IMR-90 (cell line): ENCODE measurements at places on chromosomes 1 and 21. TPM values are rescaled to one million over a fixed set of nuclear protein-coding genes. Genes with fewer than 3 reads are reported as not detected.
A peak's percentile ranks its signal among the peaks of the same experiment; 100 is the strongest.

- no peak overlapping the region for H3K27ac ChIP-seq
- no peak overlapping the region for H3K4me3 ChIP-seq
- no peaks in the 10 kb centered on the region for H3K4me1 ChIP-seq
Measured at GRCh38 chr1:44460107-44460882, 55.2 kb downstream of the RNF220 start.

- H3K27ac ChIP-seq: no peak overlapping the region
- peaks cover 23% of the 10 kb centered on the region for H3K27me3 ChIP-seq
- no peaks in the 10 kb centered on the region for H3K36me3 ChIP-seq
- H3K4me3 ChIP-seq: no peak overlapping the region
- H3K4me1 ChIP-seq: no peaks in the 10 kb centered on the region
- DNase-seq: no peak
Measured at GRCh38 chr21:32949701-32950100, 76.0 kb upstream of the OLIG2 start.

GRCh38 chr1:2816786-2817185 lies 15.3 kb upstream of the TTC34 start:
- no peaks in the 10 kb centered on the region for H3K36me3 ChIP-seq
- no peak overlapping the region for H3K4me3 ChIP-seq
- no peaks in the 10 kb centered on the region for H3K4me1 ChIP-seq
- DNase-seq: no peak
- no peaks in the 10 kb centered on the region for H3K27me3 ChIP-seq

DNA sequence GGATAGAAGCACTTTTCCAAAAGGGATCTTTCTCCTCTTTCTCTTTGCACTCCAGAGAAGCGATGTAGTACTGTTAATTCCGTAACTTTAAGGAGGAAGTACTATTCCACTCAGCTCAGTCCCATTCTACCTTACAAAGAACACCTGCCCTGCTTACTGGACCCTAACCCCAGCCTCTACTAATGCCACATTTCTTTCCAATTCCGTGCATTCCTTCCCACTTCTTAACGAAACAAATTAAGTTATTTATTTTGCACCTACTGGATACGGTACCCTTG lies 511 bp downstream of the NDC1 start:
- H3K4me1 ChIP-seq: peaks cover 7% of the 10 kb centered on the region
- H3K27ac ChIP-seq: peak overlapping the region; percentile 98
- no peak for DNase-seq
- H3K4me3 ChIP-seq: peak overlapping the region; percentile 98
- no peaks in the 10 kb centered on the region for H3K27me3 ChIP-seq
- H3K36me3 ChIP-seq: no peaks in the 10 kb centered on the region

- H3K4me1 ChIP-seq: peaks cover 9% of the 10 kb centered on the region
- H3K4me3 ChIP-seq: no peak overlapping the region
- H3K27me3 ChIP-seq: no peaks in the 10 kb centered on the region
Measured at GRCh38 chr1:231020816-231021215, 19.2 kb downstream of the FAM89A start.

DNA sequence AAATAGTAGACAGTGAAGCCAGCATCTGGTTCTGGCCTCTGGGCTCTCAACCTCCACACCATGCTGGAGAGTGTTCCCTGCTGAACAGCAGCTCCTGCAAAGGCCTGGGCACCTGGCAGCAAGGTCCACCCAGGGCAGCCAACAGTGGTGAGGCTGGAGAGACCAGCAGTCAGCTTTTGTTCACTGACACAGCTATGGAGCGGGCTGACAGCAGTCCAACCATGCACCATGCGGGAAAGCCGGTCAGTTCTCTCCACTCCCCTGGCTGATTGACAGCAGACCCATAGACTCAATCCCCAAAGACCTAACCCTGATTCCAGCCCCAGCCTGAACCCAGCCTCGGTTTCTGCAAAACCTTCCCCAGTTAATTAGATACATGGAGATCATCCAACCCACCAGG lies 49.0 kb downstream of the KLHDC7A start:
- no peaks in the 10 kb centered on the region for H3K36me3 ChIP-seq
- no peaks in the 10 kb centered on the region for H3K4me1 ChIP-seq
- no peak overlapping the region for H3K27ac ChIP-seq

The ZNF683 gene
- not detected in 2 replicates for total RNA-seq

- DNase-seq: no peak
- no peaks in the 10 kb centered on the region for H3K36me3 ChIP-seq
- H3K4me1 ChIP-seq: no peaks in the 10 kb centered on the region
- H3K4me3 ChIP-seq: no peak overlapping the region
- H3K27ac ChIP-seq: no peak overlapping the region
Measured at GRCh38 chr1:209758400-209758799, 2.5 kb downstream of the TRAF3IP3 start.

GRCh38 chr1:213295860-213296259 lies 244.8 kb downstream of the RPS6KC1 start:
- H3K4me3 ChIP-seq: no peak overlapping the region
- H3K27ac ChIP-seq: no peak overlapping the region
- H3K4me1 ChIP-seq: no peaks in the 10 kb centered on the region
- no peaks in the 10 kb centered on the region for H3K27me3 ChIP-seq
- no peaks in the 10 kb centered on the region for H3K36me3 ChIP-seq

GRCh38 chr1:19648689-19649088 lies 4.6 kb downstream of the NBL1 start:
- H3K4me3 ChIP-seq: no peak overlapping the region
- DNase-seq: no peak
- no peaks in the 10 kb centered on the region for H3K27me3 ChIP-seq

The PIGR gene
- not detected in 2 replicates for total RNA-seq

The KIF26B gene
- 0.54 and 0.83 TPM in 2 replicates for total RNA-seq

DNA sequence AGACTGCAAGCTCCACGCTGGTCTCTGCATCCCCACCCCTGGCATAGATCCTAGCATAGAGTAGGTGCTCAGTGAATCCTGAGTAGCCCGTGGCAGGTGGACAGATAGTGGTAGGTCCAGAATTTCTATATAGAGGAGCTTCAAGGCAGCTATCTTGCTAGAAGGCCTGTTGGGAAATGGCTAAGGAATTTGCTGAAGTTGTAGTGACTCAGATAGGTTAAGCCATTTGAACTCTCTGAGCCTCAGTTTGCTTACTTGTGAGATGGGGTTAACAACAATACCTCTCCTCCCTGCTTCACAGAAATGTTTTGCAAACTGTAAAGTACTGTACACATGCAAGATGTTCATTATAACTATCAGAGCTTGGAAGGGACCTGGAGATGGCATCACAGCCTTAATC lies 23.4 kb upstream of the EPHB2 start:
- H3K27ac ChIP-seq: no peak overlapping the region
- peaks cover 10% of the 10 kb centered on the region for H3K4me1 ChIP-seq
- no peaks in the 10 kb centered on the region for H3K36me3 ChIP-seq
- H3K4me3 ChIP-seq: no peak overlapping the region
- peaks cover 10% of the 10 kb centered on the region; the same call in 1 of the 2 replicates for H3K27me3 ChIP-seq

DNA sequence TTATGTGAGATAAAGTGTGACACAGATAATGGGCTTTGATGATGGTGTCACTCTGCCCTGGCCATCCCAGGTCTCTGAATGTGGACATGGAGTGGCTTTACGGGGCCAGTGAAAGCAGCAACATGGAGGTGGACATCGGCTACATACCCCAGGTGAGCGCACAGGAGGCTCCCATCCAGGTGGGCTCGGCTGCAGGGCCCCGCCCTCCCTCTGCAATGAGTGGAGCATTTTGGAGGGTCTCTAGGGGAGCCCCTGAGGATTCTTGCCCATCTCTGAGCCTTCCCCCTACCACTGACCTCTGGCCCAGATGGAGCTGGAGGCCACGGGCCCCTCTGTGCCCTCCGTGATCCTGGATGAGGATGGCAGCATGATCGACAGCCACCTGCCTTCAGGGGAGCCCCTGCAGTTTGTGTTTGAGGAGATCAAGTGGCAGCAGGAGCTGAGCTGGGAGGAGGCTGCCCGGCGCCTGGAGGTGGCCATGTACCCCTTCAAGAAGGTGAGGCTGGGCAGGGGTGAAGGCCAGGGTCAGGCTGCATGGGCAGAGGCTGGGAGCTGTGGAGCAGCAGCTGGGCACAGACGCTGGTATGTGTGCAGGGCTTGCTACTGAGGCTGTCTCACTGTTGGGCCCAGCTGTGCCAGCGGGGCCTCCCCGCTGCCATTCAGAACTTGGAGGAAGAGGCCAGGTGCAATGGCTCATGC lies 8.2 kb upstream of the MTFR1L start:
- H3K4me1 ChIP-seq: no peaks in the 10 kb centered on the region; the same call in 1 of the 2 replicates
- H3K27me3 ChIP-seq: no peaks in the 10 kb centered on the region
- DNase-seq: no peak
- peaks cover 60% of the 10 kb centered on the region for H3K36me3 ChIP-seq

DNA sequence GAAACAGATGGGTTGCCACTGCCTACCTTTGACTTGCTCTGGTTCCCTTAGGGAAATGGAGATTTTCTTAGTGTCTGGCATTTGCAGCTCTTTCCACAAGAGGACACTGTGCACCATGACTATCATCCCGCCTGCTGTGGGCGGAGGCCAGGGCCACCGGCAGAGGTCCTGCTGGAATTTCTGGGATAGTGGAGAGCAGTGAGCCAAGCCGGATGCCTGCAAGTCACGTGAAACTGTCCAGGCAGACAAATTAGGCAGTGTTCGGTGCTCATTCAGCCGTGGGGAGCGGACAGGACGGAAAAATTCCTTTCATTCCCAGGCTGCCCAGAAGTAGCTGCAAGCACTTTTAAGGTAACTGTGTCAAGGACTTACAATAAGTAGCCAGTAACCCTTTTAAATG lies 43.4 kb downstream of the IGSF5 start:
- H3K27ac ChIP-seq: no peak overlapping the region
- no peaks in the 10 kb centered on the region for H3K4me1 ChIP-seq
- H3K36me3 ChIP-seq: no peaks in the 10 kb centered on the region
- peak; percentile 12 for DNase-seq

DNA sequence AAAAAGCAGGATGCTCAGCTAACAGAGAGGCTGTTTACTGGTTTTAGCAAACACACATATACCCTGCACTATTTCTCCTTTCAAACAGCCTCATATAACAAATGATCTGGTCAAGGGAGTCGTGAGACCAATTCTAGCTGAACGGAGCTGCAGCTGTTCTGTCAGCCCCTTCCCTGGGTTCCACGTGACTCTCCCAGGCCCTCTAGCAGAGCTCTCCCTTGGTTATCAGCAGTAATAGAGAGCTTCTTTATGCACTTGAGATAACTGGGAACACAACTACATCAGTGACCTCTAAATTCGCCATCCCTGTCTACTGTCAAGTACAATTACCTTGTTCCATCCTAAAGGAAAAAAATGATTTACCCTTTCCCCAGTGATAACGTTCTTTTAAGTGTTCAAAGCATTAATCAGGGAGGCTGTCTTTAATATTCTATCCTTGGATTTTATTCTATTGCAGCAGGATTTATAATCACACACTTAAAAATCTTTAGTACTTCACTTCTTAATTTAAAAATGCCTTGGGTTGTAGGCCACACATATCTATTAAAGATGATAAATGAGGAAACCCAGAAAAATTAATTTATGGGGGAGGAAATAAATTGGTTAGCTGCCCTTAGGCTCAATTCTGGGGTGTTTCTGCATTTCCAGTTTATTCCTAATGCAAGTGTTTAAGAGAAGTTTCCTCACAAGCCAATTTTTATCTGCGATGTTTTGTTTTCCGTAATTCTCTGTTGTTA lies 28.2 kb downstream of the PTGER3 start:
- no peak overlapping the region for H3K27ac ChIP-seq
- H3K27me3 ChIP-seq: no peaks in the 10 kb centered on the region
- H3K4me1 ChIP-seq: no peaks in the 10 kb centered on the region
- H3K4me3 ChIP-seq: no peak overlapping the region
- no peaks in the 10 kb centered on the region for H3K36me3 ChIP-seq

The NTRK1 gene
- not detected in 2 replicates for total RNA-seq

The KCNK2 gene
- total RNA-seq: 86.9 TPM in 2 replicates

GRCh38 chr1:103561643-103562395 lies 9.6 kb upstream of the AMY2B start:
- H3K4me3 ChIP-seq: no peak overlapping the region
- H3K4me1 ChIP-seq: no peaks in the 10 kb centered on the region
- no peak overlapping the region for H3K27ac ChIP-seq
- H3K27me3 ChIP-seq: no peaks in the 10 kb centered on the region
- DNase-seq: no peak

GRCh38 chr1:32336963-32337675 lies 1.1 kb upstream of the MARCKSL1 start:
- H3K27me3 ChIP-seq: no peaks in the 10 kb centered on the region
- peak; percentile 47 for DNase-seq
- peaks cover 6% of the 10 kb centered on the region for H3K4me1 ChIP-seq
- H3K27ac ChIP-seq: no peak overlapping the region
- peaks cover 22% of the 10 kb centered on the region for H3K36me3 ChIP-seq

- H3K27ac ChIP-seq: no peak overlapping the region
- H3K4me1 ChIP-seq: no peaks in the 10 kb centered on the region
- H3K4me3 ChIP-seq: no peak overlapping the region
- no peaks in the 10 kb centered on the region for H3K36me3 ChIP-seq
Measured at GRCh38 chr1:181169281-181169865, 80.9 kb downstream of the IER5 start.

DNA sequence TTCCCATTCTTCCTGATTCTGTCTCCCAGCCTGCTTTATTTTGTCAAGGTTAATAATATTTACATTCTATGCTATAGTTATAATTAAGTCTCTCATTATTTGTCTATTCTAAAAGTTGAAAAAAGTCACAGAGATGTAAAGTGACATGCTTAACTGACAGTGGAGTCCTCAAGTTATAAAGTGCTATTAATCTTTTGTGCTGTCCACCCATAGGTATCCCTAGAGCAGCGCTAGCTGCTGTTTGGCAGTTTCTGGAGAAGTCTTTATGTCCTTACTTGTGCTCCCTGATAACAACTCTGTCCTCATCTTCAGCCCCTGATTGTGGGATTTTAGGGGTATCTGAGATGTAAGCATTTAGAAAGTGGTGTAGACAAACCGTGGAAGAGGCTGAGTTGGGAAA lies 13.1 kb downstream of the BACH1 start:
- no peak overlapping the region for H3K27ac ChIP-seq
- DNase-seq: no peak
- peaks cover 20% of the 10 kb centered on the region for H3K4me1 ChIP-seq
- H3K4me3 ChIP-seq: no peak overlapping the region
- peaks cover 4% of the 10 kb centered on the region; the same call in 1 of the 2 replicates for H3K36me3 ChIP-seq

The SMG7 gene
- 20.8 and 22.6 TPM in 2 replicates for total RNA-seq

- H3K4me1 ChIP-seq: peaks cover 15% of the 10 kb centered on the region
- no peak overlapping the region for H3K4me3 ChIP-seq
- no peaks in the 10 kb centered on the region for H3K27me3 ChIP-seq
- no peak for DNase-seq
- no peak overlapping the region for H3K27ac ChIP-seq
- H3K36me3 ChIP-seq: peaks cover 14% of the 10 kb centered on the region
Measured at GRCh38 chr1:214464445-214465287, 86.7 kb downstream of the PTPN14 start.

The RNF19B gene
- total RNA-seq: 9.2 and 10.0 TPM in 2 replicates

GRCh38 chr1:157095091-157095490 lies 4.5 kb downstream of the ETV3L start:
- H3K27ac ChIP-seq: no peak overlapping the region
- 0 out of 2 replicates have a peak, but pooled peaks cover 3% of the 10 kb centered on the region for H3K27me3 ChIP-seq
- DNase-seq: no peak
- no peak overlapping the region for H3K4me3 ChIP-seq
- H3K4me1 ChIP-seq: no peaks in the 10 kb centered on the region; the same call in 1 of the 2 replicates

- no peak for DNase-seq
- H3K36me3 ChIP-seq: peaks cover 20% of the 10 kb centered on the region
- H3K27me3 ChIP-seq: no peaks in the 10 kb centered on the region
- no peak overlapping the region for H3K27ac ChIP-seq
- H3K4me3 ChIP-seq: no peak overlapping the region
- no peaks in the 10 kb centered on the region for H3K4me1 ChIP-seq
Measured at GRCh38 chr1:25836695-25837094, 16.9 kb downstream of the MTFR1L start.

The FAM72C gene
- 0.72 and 0.83 TPM in 2 replicates for total RNA-seq
